ENCODE measurements at places on chromosomes 3 and 15. TPM values are rescaled to one million over a fixed set of nuclear protein-coding genes. Genes with fewer than 3 reads are reported as not detected.

DNA sequence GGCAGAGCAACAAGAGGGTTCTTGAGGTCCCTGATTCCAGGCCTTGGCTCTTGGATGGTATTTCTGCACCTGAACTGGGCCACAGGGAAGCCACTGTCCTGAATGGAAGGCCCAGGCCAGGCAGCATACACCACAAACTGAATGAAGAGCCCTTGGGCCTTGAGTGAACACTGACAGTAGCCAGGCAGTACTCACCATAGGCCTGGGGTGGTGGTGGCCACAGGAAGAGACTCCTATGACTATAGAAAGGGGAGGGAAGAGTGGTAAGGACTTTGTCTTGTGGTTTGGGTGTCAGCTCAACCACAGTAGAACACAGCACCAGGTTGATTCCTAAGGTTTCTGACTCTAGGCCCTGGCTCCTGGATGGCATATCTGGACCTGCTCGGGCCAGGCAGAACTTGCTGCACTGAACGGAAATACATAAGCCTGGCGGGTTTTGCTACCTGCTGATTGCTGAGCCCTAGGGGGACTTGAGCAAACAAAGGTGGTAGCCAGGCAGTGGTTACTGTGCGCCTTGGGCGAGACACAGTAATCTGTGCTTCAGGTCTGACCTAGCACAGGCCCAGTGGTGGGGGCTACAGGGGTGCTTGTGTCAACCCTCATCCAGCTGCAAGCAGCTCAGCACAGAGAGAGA is 241.4 kb downstream of the ISL2 start:
- peaks cover 26% of the 10 kb centered on the region for H3K4me1 ChIP-seq
- no peak for DNase-seq
- no peaks in the 10 kb centered on the region for H3K27me3 ChIP-seq
- H3K4me3 ChIP-seq = no peak overlapping the region
- H3K36me3 ChIP-seq = peaks cover 6% of the 10 kb centered on the region

DNA sequence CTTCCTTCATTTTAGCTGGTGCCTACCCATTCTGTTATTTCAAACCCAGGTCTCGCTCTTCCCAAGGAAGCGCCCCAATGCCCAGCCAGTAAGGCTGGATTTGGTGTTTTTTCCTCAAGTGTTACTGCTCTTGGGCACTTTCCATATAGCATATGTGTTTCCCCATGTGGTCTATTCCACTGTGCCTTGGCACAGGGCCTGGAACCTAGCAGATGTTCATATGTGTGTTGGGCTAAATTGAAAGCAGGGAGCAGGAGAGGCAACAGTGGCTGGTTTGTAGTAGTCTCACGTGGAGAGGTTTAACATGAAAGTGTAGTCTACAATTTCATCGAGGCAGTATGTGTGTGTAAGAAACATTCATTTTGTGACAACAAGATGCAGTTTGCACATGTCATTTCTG is 48.2 kb upstream of the TEX264 start:
- no peaks in the 10 kb centered on the region for H3K27me3 ChIP-seq
- no peaks in the 10 kb centered on the region for H3K4me1 ChIP-seq
- DNase-seq = no peak
- H3K27ac ChIP-seq = no peak overlapping the region
- H3K4me3 ChIP-seq = no peak overlapping the region
- peaks cover 4% of the 10 kb centered on the region for H3K36me3 ChIP-seq

DNA sequence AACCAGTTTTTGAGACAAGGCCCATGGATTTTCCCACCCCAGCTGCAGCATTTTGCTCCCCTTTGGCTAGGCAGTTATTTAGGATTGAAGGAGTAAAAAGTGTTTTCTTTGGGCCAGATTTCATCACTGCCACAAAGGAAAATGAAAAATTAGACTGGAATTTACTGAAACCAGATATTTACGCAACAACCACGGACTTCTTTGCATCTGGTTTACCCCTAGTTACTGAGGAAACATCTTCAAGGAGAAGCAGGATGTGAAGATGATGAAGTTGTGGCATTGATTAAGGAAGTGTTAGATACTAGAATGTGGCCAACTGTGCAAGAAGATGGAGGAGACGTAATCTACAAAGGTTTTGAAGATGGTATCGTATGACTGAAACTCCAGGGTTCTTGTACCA is 165.2 kb upstream of the MYRIP start:
- H3K27me3 ChIP-seq = peaks cover 5% of the 10 kb centered on the region
- H3K4me1 ChIP-seq = peaks cover 7% of the 10 kb centered on the region
- H3K27ac ChIP-seq = no peak overlapping the region
- DNase-seq = no peak
- no peak overlapping the region for H3K4me3 ChIP-seq

The GOLGA6B gene
- not detected for total RNA-seq

The ADAMTSL3 gene
- total RNA-seq = not detected
